ENCODE measurements at places on chromosomes 13 and 19.

GRCh38 chr19:40717880-40718773, 1.2 kb downstream of the ITPKC start:
- no peak for DNase-seq

DNA sequence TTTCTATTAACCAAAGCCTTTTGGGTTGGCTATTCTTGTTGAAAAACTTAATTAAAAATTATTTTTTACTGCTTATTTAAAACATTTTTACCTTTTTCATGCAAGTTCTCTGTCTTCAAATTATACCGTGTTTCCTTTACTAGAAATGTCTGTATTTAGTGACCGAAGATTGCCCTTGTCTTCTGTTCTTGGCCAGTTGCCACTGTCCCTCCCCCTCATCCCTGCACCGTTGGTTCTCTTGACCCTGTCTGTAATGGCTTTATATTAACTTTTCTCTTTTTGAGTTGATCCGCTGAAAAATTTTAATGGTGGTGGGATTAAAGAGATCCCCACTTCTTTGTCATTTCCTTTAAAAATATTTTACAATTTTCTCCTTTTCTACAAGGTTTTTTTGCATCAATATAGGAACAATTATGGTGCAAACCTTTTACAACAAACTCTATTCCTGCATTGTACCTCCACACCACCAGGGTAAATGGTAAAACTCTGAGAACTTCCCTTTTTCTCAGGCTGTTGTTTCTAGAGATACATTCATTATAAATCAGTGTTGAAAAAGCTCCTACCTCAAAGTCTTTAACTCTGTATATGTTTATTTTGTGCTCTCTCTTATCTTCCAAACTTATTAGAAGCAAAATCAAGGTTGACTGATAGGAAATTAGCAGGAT, 12.9 kb upstream of the RNF113B start:
- no peak for DNase-seq

GRCh38 chr13:113958373-113958772, 15.5 kb downstream of the C13orf46 start:
- no peak for DNase-seq

DNA sequence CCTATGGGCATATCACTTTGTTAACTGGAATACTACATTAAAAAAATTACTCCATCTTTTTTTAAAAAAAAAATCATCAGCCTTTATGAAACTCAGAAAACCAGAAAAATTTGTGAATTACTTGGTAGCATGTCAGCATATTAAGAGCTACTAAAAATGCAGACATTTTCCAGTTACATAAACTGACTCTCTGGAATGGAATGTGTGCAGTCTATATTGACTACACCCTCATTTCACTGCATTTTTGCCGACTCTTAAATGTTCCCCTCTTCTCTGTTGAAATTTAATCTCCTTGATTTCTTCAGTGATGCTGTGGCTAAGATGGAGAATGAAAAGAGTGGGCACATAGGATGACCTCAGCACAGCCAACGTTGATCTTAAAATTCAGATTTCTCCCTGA, 393.8 kb downstream of the ITGBL1 start:
- no peak for DNase-seq

DNA sequence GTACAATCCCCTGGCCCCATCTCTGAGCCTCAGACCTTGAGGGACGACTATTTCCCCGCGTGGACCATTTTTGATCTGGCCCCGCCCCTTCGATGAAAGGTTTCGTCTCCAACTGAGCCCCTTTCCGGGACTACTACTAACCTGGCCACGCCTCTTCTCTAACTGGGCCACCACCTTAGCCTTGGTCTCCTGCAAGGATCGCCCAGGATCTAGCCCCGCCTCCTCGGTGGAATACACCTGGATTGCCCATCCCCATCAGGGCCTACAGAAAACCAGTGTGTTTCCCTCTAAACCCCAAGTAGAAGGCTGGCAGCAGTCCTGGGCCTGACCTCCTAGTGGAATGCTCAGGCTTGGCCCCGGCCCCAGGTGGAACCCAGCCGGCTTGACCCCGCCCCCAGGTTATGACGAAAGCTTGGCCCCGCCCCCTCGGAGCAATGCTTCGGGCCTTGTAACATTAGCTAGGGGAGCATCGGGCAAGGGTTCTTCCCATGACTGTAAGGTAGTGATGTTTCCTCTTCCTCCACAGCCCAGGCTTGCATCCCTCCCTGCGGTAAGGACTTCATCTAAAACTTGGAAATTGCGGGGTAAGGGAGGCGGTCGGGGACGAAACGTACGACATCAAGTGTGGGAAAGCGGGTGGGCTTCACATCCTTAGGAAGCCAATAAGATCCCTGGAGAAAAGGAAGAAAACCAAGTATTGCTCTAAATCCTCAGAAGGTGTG, 9.1 kb downstream of the SPACA6 start:
- peak; percentile 36 for DNase-seq

GRCh38 chr13:69959046-69959445, 148.6 kb upstream of the ATXN8OS start:
- no peak for DNase-seq

DNA sequence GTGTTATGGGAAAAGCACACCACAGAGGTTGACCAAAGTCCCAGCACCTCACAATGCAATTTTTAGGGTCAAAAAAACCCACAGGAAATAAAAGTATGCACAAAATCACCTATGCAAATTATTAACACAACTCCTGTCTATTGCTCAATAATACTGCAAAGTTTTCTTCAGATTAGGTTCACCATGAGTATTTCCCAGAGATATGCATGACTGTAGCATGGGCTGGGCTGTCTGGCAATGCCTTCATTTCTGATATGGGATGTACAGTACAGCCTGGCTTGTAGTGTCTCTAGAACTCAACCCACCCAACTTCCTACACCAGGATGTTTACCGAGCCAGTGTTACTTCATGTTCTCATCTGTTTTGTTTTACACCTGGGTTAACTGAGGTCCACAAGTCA, 698.7 kb upstream of the ARGLU1 start:
- no peak for DNase-seq

DNA sequence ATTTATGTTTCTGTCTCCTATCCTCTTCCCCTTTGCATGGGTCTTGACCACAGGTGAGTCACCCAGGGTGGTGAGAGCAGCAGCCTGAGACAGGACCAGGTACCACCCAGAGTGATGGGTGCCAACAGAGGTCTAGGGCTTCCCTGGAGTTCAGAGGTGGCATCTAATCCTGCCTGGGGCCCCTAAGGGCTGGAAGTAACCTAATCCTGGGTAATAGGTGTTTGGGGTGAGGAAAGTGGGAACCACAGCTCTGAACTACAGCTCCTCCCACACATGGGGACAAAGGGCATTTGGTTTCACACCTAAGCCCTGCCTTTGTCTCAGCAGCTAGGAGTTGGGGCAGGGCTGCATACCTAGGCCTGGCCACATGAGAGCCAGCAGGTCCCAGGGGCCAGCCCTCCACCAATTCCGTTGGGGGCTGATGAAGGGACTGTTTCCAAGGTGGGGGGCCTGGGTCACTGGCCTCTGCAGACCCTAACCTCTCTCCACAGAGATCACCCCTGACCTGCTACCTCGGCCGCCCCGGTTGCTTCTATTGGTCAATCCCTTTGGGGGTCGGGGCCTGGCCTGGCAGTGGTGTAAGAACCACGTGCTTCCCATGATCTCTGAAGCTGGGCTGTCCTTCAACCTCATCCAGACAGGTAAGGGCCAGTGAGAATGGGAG, 8.0 kb downstream of the SPHK2 start:
- DNase-seq, result no peak

GRCh38 chr19:531753-532560, at the start of gene CDC34:
Gene CDC34, plus strand, starts transcription at chr19:531760. Its CDS starts 172 bp downstream, at chr19:531932.
- no peak for DNase-seq

DNA sequence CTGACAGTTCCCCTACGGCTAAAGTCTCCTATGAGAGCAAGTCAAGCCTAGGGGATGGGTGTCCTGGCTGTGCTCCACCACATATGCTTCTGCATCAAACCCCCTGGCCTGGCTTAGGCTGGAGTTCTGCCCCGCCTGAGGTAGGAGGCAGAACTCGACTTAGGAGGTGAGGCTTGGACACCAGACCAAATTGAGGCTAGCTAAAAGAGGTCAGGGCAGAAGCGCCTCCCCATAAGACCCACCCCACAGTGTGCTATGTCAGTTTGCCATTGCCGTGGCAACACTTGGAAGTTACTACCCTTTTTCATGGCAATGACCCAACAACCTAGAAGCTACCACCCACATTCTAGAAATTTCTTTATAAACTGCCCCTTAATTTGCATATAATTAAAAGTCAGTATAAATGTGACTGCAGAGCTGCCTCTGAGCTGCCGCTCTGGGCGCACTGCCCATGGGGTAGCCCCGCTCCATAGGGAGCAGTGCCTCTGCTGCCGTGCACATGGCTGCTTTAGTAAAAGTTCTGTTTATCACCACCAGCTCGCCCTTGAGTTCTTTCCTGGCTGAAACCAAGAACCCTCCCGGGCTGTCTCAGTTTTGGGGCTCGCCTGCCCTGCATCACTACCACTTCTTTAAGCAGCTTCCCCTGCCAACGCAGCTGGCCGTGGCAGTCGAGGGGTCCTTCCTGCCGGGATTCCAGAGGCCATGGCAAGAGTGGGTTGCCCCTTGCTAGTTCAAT, 20.2 kb downstream of the AP1M1 start:
- DNase-seq, result no peak

DNA sequence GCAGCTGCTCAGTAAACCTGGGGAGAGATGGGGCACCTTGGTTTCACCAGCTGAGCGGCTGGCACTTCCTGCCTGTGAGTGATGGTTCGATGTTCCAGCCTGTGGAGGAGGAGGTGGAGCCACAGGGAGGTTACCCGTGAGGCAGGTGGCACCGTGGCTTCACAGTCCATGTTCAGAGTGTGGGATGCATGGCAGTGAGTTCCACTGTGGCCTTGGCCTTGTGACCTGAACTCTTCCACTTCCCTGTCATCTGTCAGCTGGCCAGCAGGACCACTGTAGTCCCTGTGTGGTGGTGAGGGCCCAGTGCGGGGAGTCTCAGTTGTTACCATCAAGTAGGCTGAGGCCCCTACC, 16.9 kb downstream of the SMARCA4 start:
- DNase-seq, result no peak

DNA sequence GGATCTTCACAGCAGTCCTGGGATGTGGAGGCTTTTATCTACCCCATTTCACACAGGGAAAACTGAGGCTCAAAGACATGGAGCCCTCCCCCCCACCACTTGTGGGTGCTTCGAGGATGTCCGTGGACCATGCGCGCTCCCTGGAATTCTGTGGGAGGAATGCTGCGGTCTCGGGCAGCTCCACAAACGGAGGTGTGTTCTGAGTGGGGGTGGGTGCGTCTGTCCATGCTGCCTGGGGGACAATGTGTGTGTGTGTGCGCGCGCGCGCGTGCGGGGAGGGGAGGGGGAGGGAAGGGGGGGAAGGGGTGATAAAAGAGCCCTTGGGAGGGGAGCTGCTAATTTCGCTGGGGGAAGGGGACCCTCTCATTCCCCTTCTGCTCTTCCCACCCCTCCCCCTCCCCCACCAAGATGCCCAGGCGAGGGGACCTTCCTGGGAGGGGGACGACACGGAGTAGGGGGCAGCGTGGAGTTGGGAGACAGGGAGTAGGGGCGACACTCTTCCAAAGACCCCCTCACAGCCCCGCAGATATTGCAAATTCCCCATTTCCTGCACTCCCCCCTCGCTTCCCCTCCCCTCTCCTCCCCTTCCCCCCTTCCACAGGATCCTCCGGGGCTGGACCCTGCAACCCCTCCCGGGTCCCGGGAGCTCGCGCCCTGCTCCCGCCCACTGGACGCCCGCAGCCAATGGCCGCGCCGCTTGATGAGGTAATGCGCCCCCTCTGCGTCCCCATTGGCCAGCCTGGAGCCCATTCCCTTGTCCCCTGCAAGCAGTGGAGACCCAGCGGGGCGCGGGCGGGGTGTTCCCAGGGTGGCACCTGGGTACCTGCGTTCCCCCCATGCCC, 18.9 kb upstream of the ZNRF4 start:
- DNase-seq, result no peak

DNA sequence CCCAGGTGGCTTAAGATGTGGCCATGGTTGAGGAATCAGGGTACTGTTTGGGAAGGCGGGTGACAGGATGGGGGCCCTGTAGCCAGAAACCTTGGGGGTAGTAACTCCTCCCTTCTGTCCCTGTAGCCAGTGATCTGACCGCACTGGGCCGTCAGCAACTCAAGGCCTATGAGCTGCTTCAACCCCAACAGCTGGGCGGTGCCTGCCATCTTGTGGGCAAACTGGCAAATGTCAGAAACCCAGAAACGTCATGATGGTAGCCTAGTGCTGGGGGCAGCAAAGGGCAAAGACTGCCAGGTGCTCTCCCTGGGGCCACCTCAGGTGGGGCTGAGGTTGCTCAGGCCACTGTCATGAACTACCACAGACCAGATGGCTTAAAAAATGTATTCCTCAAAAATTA, 3.5 kb downstream of the COPE start:
- DNase-seq, result no peak

DNA sequence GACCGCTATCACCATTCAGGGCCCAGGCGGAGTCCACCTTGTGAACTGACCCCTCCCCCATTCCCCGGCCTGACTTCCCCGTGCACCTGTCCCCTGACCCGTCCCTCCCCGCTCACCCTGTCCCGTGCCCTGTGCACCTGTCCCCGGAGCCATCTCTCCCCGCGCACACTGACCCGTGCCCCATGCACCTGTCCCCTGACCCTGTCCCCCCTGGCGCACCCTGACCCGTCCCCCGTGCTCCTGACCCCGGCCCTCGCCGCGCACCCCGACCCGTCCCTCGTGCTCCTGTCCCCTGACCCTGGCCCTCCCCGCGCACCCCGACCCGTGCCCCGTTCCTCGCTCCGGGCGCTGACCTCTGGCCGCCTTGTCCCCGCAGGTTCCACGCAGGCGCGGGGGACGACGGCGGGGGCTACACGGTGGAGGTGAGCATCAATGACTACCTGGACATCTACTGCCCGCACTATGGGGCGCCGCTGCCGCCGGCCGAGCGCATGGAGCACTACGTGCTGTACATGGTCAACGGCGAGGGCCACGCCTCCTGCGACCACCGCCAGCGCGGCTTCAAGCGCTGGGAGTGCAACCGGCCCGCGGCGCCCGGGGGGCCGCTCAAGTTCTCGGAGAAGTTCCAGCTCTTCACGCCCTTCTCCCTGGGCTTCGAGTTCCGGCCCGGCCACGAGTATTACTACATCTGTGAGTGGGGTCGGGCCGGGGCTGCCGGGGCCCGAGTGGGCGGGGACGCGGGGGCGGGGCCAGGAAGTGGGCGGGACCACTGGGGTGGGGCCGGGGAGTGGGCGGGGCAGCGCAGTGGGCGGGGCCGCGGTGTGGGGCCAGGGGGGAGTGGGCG, 9.7 kb downstream of the EFNA2 start:
- DNase-seq, result no peak

GRCh38 chr13:111168107-111168506, 53.0 kb downstream of the ARHGEF7 start:
- DNase-seq, result no peak

- no peak for DNase-seq
Observed at GRCh38 chr19:391207-391557, 17.8 kb downstream of the C2CD4C start.

- peak; percentile 17 for DNase-seq
Observed at GRCh38 chr19:55383279-55384130, 587 bp downstream of the TMEM238 start.

GRCh38 chr13:73466561-73466960, 407.8 kb downstream of the KLF5 start:
- DNase-seq, result no peak

DNA sequence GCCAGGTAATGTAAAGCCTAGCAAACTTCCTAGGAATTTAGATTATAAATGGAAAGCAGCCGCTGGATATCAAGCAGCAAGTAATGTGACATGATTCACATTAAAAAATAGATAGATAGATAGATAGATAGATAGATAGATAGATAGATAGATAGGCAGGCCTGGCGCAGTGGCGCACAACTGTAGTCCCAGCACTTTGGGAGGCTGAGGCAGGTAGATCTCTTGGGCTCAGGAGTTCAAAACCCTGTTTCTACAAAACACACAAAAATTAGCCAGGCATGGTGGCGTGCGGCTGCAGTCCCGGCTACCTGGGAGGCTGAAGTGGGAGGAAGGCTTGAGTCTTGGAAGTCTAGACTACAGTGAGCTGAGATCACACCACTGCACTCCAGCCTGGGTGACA, 236.9 kb downstream of the SLITRK6 start:
- no peak for DNase-seq

Data from CD4-positive, alpha-beta T cell treated with Interleukin-6 at 100 ng/mL for 8 hours (primary cell).